ENCODE measurements at places on chromosomes 5 and 9. TPM values are rescaled to one million over a fixed set of nuclear protein-coding genes. Genes with fewer than 3 reads are reported as not detected.

DNA sequence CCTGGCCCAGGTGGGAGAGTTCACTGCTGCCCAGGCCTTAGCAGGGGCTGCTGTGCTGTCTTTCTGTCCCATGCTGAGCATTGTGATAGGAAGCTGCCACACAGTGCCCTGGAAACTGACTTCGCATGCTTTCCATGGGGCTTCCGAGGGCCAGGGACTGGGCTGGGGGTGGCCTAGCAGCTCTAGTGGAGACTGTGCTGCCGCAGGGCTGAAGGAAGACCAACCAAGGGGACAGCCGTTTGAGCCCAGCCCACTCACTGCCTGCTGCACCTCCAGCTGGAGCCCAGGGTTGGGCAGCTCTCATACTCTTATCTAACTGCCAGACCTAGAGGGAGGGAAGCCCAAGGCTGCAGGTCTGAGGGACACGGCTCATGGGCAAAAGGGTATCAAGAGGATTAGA is 79.2 kb downstream of the RGS3 start:
- no peak for DNase-seq

DNA sequence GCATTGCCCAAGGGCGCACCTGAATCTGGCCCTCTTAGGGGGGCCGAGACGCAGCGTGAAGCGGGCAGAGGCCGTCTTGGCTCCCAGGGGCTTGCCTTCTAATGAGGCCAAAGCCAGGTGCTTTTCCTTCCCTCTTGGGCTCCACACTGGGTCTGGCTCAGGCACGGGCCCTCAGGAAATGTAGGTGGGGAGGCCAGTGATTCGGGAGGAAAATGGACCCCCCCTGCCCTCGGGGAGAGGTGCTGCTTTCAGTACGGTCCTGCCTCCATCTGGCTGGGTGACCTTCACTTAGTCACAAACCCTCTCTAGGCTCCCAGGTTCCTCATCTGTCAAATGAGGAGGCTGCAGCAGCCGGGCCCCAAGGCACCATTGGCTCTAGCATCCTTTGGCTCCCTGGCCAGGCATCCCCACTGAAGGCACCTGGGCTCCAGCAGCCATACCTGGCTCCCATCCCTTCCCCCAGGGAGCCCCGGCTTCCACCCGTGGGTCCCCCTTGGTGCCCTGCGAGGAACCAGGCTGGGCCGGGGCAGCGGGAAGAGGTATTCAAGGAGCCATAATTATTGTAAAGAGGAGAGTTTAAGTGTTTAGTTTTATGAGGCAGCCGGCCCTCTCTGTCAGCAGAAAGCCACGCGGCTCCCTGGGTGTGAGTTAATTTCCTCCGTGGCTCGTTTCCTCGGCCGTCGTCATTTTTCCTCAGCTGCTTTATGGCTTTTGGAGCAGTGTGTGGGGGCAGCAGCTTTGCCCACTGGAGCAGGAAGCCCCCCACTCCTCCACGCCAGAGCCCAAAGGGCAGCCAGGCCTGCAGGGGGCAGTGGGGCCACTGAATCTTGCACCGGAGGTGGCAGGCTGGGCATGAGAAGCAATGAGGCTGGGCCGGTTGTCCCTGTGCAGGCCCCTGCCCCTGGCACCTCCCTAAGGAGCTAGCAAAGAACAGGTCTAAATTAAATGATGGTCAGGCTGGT is 24.9 kb upstream of the UNC5A start:
- DNase-seq = no peak

DNA sequence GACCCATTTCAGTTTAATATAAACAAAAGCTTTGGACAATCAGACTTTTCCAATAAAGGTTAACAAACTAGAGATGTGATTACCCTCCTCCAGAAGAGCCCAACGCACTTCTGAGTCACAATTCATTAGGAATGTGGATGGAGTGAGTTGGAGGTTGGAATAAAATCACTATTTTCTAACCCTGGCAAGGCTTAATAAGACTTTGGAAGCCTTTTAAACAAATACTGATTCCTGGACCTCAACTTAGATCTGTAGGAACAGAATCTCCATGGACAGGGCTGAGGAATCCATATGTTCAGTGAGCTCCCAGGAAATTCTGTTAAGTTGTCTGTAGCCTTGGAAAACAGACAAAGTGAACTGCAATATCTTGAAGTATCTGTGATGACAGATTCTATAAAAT is 233.5 kb upstream of the ELL2 start:
- no peak for DNase-seq

- DNase-seq = no peak
These were observed 21.1 kb downstream of the TLE4 start for GRCh38 chr9:79592726-79593493.

GRCh38 chr5:77272206-77272605 is 61.7 kb downstream of the PDE8B start:
- no peak for DNase-seq

DNA sequence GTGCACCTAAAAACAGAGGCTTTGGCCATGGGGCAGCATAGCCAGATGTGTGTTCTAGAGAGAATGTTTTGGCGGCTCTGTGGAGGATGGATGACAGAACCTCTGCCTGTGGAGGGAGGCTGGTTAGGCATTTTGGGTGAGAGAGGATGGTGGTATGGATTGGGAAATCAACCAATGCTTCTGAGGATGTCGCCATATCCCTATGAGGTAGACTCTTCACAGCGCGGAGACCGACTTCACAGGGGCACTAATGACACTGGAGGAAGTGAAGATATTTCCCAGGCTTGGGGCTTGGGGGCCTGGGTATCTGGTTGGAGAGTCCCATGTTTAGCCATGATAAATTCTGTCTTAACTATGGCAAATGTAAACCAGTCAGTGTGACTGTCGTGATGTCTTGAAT is 140.6 kb upstream of the KLF4 start:
- no peak for DNase-seq

DNA sequence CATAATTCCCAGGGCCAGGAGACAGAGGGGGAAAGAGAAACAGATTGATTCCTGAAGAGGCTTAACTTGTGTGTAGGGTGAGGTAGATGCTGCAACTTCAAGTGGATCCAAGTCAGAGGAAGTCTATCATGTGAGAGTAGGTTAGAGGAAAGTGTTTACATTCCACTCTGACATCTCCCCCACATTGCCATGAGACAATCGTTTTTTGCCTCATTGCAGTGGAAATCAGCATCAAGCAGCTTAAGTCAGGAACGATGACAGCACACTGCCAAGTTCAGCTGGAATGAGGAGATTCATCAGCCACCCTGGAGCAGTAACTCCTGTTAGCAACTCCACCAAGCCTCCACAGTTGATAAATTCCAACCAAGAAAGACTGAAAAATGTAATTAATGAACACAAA is 689.7 kb upstream of the MEF2C start:
- no peak for DNase-seq

GRCh38 chr5:58458141-58458742 is 1.6 kb downstream of the PLK2 start:
- peak; percentile 11 for DNase-seq

DNA sequence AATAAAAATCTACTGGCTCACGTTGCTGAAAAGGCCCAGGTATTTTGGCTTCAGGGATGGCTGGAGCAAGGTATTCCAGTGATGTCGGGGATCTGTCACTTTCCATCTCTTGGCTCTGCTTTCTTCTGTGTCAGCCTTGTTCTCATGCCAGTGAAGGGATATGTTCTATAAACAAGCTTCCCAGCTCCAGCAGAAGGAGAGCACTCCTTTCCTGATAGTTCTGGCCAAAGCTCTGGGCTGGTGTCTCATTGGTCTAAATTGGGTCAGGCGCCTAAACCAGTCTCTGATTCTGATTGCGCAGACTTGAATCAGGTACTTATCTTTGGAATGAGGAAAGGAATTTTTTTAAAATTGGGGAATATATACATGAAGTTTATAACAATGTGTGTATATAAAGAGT is 5.1 kb downstream of the SNX30 start:
- no peak for DNase-seq

DNA sequence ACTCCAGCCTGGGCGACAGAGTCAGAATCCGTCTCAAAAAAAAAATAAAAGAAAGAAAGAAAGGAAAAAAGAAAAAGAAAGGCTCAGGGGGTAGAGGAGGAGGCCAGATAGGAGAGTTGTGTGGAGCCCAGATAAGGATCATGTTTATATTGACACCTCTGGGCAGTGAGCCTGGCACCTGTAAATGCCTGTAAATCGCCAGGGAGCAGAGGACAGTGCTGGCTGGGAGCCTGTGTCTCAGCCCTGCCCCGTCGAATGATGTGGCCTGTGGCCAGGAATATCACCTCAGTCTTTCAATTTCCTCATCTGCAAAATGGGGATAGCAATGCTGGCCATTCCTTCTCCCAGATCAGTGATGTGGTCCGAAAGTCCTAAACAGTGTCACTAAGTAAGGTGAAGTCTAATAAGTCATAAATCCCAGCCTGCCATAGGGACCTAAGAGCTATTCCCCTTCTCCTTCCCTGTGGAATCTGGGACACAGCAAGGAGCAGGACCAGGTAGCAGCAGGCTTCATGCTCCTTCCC is 10.3 kb upstream of the ABO start:
- no peak for DNase-seq

DNA sequence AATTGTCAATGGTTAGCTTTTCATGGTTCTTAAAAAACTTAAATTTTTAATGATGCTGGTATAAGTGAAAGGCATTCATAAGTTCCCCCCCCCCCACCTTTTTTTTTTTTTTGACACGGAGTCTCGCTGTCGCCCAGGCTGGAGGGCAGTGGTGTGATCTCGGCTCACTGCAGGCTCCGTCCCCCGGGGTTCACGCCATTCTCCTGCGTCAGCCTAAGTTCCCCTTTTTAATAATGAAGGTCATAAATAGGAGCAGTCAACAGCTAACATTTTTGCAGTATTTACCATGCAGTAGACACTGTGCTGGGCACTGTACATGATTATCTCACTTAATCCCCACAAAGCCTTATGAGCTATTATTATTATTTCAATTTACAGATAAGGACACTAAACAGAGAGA is 556.3 kb downstream of the PDE4D start:
- DNase-seq = no peak

GRCh38 chr5:149358294-149358651 is 427 bp downstream of the PCYOX1L start:
- no peak for DNase-seq

The GLRA1 gene
- 0.13 TPM for polyA plus RNA-seq

The FOXD4L6 gene
- not detected for polyA plus RNA-seq

The PCDHGA4 gene
- polyA plus RNA-seq = 2.6 TPM

The INSL4 gene
- not detected for polyA plus RNA-seq

The NKD2 gene
- polyA plus RNA-seq = 15.6 TPM

The ANKRD20A1 gene
- polyA plus RNA-seq = 6.1 TPM

The IFNA21 gene
- polyA plus RNA-seq = not detected

The ANKRD31 gene
- polyA plus RNA-seq = 0.86 TPM

The GMCL2 gene
- not detected for polyA plus RNA-seq

The IL5 gene
- 0.53 TPM for polyA plus RNA-seq

The PCDHA12 gene
- 0.23 TPM for polyA plus RNA-seq

The ABCA1 gene
- polyA plus RNA-seq = 12.8 TPM

The PCDHGB7 gene
- 17.3 TPM for polyA plus RNA-seq
